NCI-H1105 (cell line): ENCODE measurements at places on chromosomes 1 and 21.

GRCh38 chr1:43858324-43858723, 75.3 kb upstream of the ARTN start:
- no peak for DNase-seq

GRCh38 chr1:118247593-118247992, 62.6 kb upstream of the SPAG17 start:
- peak; percentile 29 for DNase-seq

- no peak for DNase-seq
These were observed 2.0 kb upstream of the KRTAP19-7 start for GRCh38 chr21:30563072-30563471.

DNA sequence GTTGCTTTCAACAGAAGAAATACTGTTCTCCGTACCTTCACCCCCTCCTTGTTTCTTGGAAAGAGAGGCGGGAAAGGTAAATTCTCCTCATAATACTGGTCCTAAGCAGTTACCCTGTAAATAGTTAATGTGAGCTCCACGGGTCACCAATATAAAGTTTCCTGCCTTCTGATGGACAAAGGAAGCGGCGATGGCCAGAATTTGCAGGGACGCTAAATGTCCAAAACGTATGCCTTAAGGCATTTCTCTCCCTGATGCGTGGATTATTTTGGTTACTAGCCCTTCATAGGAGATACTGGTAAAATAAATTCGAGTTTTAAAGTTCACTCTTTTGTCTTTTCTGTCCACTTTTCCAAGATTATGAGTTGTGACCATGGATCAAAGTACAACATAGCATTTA, 898 bp upstream of the PTGS2 start:
- DNase-seq, result no peak

GRCh38 chr1:198934901-198935305, 296.1 kb downstream of the PTPRC start:
- DNase-seq, result peak; percentile 27

DNA sequence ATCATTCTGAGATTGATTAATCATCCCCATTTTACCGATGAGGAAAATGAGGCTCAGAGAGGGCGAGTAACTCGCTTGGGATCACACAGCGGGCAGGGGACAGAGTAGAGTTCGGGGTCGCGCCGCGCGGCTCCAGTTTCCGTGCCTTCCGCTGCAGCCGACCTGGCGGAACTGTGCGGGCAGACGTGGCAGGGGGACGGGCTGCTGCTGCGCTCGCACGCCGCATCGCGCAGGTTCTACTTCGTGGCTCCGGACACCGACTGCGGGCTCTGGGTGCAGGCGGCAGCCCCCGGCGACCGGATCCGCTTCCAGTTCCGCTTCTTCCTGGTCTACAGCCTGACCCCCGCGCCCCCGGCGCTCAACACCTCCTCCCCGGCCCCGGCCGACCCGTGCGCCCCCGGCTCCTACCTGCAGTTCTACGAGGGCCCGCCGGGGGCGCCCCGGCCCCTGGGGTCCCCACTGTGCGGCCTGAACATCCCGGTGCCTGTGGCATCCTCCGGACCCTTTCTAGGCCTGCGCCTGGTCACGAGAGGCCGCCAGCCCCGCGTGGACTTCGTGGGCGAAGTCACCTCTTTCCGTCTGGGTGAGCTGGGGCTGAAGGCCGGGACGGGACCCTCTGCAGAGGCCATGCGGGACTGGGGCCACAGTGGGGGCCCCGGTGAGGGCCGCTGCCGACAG, 2.3 kb downstream of the LDLRAD2 start:
- no peak for DNase-seq

DNA sequence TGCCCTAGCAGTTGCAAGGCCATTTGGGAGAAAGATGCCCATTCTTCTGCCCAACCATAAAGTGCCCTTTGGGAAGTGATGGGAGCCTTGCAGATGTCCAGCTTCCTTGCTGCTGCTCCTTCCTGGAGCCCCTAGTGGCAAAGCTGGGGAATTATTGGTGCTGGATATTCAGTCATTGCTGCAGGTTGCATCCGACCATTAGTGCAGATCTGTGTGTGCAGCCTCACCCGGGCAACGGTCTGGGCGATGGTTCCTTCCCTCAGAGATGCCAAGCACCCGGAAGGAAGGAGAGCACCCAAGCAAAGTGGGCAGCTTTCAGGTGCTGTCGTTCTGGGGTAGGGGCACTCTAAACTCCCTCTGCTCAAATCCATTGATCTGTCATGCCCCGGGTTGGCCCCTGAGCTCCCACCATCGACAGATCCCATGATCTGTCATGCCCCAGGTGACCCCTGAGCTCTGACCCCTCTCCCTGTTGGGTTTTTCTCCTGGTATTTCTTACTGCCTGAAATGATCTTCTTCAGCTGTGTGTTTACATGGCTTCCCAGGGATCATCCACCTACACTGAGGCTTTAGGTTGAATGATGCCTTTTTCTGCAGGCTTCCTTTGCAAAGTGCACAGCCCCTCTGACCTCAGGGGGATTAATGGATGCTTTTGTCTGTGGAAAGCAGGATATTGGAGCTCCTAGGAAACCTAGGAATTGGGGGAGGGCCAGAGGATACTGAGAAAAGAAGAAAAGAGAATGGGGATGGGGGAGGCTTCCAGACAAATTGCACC, 467.5 kb downstream of the PTPRU start:
- DNase-seq, result no peak

GRCh38 chr1:196355206-196355786, 252.9 kb downstream of the KCNT2 start:
- DNase-seq, result peak; percentile 15

GRCh38 chr1:8136766-8137165, 110.7 kb upstream of the ERRFI1 start:
- DNase-seq, result no peak

- no peak for DNase-seq
These were observed 1183.7 kb downstream of the MRPL39 start for GRCh38 chr21:24423546-24423945.

- no peak for DNase-seq
These were observed 161.2 kb downstream of the NCAM2 start for GRCh38 chr21:21159253-21159899.

DNA sequence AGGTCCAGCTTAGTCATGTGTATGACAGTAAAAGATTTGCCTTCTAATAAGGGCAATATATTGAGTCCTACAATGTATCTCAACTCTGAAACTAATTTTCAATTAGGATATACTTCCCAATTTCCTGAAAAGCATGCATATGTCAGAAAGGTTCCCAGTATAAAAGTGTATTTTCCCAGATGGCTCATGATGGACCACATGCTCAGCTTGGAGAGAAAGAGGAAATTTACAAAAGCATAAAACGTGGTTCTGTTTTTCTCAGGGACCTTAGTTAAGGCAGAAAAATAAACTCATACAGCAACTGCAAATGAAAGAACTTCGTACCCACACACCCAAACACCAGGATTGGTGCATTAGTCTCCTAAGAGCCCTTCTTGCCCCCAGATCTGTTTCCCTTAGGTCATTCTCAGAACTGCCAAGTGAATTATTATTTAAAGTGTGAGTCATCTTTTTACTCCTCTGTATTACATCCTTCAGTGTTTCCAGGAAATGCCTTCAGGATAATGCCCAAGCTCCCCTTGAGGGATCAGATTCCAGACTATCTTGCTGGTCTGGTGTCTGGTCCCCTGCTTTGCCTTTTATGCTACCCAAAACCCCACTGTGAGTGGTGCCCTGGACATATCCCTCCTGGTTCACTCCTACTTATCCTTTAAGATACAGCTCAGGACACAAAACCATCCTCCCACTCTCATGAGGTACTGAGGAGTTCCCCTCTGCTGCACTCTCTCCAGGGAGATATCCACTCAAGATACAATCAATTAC, 57.4 kb downstream of the SSX2IP start:
- DNase-seq, result no peak
